ENCODE measurements at places on chromosomes 12 and 14.

DNA sequence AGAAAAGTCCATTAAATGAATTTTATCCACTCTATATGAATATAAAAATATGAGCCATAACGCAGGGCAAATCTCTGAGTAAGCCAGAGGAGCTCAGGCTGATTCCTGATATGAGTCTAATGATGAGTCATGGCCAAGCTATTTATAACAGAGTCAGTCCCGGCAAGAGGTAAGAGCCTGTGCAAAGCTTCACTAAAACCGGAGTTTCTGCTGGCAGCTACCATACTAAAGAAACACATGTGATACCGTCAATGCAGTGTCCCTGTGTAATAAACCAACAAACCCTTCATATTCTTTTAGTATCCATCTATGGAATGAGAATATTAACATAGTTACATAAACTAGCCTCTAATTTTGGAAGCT, 319.4 kb downstream of the KCNC2 start:
- DNase-seq: no peak

- DNase-seq: no peak
Measured at GRCh38 chr14:67365476-67365875, 5.3 kb downstream of the EIF2S1 start.

DNA sequence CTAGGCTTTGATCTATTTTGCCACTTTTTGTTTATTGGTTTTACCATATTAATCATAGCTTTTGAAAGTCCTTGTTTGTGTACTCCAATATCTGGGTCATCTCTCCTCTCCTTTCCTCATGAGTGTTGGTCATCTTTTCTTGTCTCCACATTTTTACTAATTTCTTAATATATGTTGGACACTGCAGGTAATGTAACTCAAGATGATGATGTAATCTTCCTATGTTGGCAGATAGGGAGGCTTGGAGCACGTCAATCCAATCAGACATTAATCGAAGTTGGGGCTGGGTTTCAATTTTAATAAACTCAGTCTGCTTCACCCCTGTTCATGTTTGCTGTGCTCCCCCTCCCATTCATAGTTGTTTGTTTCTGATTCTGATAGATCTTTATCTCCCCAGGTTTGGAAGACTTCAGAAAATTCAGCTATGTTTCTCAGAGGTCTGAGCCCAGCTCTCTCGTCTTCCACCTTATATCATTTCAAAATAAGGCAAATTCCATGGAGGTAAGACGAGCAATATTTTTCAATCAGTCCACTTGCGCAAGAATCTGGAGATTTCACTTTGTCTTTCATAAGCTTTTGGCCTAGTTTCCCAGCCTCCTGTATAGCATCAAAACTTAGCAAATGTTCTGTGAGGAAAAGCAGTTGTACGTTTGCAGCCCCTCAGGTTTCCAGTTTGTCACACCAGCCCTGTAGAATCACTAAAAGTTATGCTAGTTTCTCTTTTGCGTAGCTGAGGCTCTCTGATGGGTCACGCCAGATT, 504.1 kb downstream of the TMTC2 start:
- no peak for DNase-seq

DNA sequence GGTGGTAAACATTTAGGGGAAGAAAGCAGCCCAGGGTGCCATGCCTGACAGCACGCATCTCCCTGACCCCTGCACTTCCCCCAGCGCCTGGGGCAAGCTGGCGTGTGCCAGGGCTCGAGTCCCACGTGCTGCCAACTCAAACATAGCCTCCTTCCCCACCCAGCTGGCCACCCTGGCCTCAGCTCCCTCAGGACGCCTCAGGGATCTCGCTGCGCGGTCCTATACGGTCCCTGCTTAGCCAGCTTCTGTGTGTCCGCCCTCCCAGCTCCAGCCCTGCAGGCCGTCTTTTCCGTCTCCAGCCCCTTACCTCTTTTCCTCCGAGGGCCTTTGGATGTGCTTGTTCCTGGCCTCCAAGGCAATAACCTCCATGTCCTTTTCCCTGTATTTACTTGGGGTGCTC, 71.0 kb downstream of the TESC start:
- no peak for DNase-seq

GRCh38 chr12:116406529-116406928, 129.0 kb upstream of the MED13L start:
- peak; percentile 31 for DNase-seq

Data from DMS153 (cell line).